ENCODE measurements at places on chromosomes 16 and 17.

GRCh38 chr16:8806272-8806983 is 8.8 kb downstream of the PMM2 start:
- DNase-seq: no peak

DNA sequence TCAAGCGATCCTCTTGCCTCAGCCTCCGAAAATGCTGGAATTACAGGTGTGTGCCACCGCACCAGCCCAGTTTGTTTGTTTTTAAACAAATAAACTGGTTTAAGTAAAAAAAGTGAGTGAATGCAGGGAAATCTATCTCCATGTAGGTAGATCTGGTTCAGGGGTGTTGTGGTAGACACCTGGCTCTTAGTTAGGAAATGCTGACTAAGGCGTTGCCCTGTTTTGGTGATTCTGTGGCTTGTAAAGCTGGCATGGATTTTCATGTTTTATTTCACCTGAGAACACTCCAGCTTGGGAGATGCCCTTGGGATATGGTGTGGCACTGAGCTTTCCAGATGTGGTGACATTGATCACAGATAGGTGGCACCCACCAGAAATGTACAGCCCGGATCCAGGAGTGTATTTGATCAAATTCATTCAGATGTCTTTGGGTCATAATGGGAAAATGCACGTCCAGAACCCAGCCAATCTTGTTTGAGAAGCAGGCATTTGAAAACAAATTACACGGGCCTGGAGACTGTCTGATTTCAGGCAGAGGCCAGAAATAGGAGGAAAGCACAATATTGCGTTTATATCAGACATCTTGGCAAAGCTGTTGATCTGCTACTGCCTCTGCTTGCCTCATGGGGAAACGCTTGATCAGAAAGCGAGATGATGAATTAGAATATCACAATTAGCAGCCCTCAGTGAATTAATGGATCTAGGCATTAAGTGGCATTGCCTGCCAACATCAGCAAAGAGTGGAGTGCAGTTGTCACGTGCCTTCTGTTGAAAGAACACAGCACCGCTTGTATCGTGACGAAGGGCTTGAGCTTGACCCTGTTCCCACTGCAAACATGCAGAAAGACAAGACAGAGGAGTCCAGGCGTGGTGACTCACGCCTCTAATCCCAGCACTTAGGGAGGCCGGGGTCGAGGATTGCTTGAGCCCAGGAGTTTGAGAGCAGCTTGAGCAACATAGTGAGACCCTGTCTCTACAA is 7.3 kb upstream of the IL34 start:
- no peak for DNase-seq

- DNase-seq: no peak
Observed at GRCh38 chr17:34252444-34253138, 2.5 kb upstream of the CCL2 start.

GRCh38 chr17:40827746-40828453 is 5.5 kb upstream of the KRT10 start:
- no peak for DNase-seq

DNA sequence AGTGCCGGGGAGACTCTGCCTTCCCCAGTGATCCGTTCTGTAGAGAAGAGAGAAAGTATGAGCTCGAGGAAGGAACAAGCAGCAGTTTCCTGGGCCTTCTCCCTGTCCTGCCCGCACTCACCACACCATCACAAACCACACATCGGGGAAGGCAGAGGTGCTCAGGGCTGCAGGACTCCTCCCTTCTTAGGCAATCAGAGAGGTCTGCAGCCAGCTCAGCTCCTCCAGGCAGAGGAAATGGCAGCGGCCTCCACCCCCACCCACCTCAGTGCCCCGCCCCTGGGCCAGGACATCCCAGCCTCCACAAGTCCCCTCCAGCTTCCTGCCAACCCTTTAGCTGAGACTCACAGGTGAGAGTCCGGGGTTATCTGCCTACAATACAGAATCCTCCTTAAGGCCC is 2.0 kb downstream of the ZNF319 start:
- no peak for DNase-seq

- DNase-seq: no peak
Observed at GRCh38 chr17:1009229-1010085, 12.5 kb downstream of the TIMM22 start.

All from neural crest cell (in vitro differentiated cells).